T-helper 1 cell (primary cell): ENCODE measurements at places on chromosomes 11 and 22.

GRCh38 chr11:22371160-22371559 is 33.0 kb downstream of the SLC17A6 start:
- no peak for DNase-seq

- no peak for DNase-seq
Measured at GRCh38 chr22:32653823-32654222, 147.7 kb upstream of the TIMP3 start.

GRCh38 chr22:36358533-36359469 is 29.0 kb downstream of the MYH9 start:
- no peak for DNase-seq

GRCh38 chr11:44782478-44782877 is 55.7 kb downstream of the TSPAN18 start:
- DNase-seq, result no peak

DNA sequence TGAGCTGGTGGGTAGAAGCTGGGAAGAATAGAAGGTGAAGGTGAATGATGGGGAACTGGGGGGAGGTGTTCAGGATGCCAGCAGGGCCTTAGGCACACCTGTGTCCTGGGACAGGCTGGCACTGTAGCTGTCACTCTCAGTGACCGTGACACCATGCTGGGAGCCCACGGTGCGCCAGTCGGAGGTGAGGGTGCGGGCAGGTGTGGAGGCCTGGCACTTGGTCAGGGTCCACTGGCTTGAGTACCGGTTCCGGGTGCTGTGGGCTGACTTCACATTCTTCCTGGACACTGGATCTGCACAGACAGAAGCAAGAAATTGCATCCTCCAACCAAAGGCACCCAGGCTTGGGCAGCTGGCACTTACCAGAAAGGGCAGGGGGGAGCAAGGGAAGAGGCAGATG is 103.8 kb downstream of the CEP164 start:
- DNase-seq, result no peak

DNA sequence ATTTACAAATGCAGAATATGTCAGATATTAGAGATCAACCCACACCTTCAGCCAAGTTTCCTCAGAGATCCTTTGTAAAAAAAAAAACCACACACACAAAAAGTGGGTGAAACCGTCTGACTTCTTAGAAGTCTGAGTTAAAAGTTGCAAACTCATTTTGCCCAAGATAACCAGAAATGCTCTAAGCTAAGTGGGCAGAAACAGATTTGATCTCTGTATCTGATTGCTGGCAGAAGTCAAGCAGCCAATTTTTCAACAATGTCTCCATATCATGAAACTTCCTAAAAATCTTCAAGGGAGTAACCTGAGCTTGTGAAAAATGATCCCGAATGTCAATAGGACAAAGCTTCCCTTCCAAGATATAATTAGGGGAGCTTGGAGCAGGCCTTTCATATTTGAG is 28.6 kb upstream of the ATXN10 start:
- no peak for DNase-seq

GRCh38 chr11:64774144-64774543 is 4.2 kb downstream of the SF1 start:
- no peak for DNase-seq

GRCh38 chr11:105915021-105915420 is 107.0 kb downstream of the MSANTD4 start:
- no peak for DNase-seq

DNA sequence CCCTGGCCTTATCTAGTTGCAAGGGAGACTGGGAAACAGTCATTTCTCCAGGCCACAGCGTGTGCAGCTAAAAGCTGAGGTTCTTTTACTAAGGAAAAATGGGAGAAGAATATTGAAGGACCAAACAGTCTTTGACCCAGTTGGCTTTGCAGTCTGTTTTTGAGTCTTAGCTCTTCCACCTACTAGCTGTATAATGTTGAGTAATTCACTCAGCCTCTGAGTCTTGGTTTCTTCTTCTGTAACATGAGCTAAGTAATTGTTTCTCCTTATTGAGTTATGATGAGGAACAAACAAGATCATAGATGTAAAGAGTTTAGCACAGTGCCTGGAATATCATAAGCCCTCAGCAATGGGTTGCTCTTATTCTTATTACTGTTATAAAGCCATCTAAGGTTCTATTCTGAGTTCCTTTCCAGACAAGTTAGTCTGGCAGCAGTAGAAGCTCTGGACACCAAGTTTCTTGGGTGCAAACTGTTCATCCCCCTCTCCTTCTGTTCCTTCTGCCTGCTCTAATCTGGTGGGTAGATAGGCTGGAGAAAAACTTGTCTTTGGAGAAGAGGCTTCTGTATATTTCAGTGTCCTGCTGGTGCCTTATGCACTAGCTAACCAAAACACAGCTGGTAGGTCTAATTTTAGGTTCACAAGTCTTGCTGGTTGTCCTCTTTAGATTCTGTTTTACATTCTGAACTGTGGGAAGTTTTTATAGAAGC is 13.5 kb downstream of the TRIM44 start:
- no peak for DNase-seq

DNA sequence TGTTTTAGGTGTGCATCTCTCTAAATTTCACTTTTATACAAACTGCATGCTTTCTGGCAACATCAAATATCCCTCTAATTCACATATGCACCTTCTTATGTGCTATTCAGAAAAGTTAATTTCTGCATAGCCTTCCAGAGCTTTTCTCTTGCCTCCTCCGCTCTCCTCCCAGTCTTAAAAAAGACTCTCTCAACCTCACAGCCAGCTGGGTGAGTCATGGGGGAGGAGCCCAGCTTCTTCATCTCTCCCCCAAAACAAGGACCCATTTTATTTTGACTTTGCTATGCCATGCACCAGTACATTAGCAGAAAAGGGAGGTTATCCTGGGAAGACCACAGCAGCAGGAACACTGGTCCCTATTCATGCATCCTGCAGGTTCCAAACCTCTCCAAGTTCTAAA is 234.4 kb downstream of the KCNA4 start:
- DNase-seq, result no peak

- DNase-seq, result no peak
Measured at GRCh38 chr11:132977746-132978145, 554.6 kb downstream of the OPCML start.

GRCh38 chr11:36012979-36013378 is 69.1 kb downstream of the LDLRAD3 start:
- no peak for DNase-seq

GRCh38 chr11:62573006-62573591 is 592 bp downstream of the EEF1G start:
- no peak for DNase-seq

- DNase-seq, result no peak
Measured at GRCh38 chr22:45208993-45209838, 31.5 kb downstream of the KIAA0930 start.

DNA sequence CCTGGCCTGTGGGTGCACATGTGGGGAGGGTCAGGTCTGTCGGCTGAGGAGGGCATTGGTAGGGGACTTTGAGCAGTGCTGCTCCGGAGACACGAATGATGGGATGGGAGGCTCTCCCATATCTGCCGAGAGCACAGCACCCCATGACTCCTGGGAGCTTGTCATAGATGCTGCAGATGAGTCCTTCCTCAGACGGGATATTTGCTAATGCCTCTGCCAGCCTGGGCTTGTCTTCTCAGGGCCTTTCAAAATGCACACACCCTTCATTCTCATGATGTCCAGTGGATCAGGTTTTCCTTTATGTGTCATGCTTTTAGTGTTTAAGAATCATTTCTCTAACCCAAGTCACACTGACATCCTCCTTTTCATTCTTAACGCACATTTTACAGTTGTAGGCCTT is 8.1 kb upstream of the RNH1 start:
- DNase-seq, result no peak

DNA sequence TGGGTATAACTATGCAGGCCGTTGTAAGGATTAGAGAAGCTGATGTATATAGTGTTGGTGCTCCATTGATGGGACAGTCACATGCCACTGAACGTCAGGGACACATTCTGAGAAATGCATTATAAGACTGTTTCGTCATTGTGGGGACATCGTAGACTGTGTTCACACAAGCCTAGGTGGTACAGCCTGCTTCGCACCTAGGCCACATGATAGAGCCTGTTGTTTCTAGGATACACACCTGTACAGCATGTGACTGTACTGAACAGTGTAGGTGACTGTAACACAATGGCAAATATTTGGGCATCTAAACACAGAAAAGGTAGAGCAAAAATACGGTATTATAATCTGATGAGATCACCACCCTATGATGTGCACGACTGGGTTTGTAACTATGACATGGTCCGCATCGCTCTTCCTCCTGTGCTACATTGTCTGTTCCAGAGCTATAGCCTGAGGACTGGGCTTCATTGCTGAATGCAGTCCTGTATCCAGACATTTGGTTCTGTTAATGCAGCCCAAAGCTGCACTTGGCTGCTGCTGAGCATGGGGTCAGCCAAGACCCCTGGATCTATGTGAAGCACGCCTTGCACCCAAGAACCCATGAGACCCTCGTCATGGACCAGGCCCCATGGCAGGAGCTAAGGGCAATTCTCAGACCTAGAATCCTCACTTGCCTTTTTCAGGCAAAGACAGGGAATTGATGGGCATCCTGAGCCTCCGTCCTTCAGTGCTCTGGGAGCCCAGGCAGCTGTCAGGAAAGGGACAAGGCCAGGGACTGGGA is 51.1 kb upstream of the THY1 start:
- DNase-seq, result no peak
